ENCODE measurements at places on chromosomes 16 and 17.

DNA sequence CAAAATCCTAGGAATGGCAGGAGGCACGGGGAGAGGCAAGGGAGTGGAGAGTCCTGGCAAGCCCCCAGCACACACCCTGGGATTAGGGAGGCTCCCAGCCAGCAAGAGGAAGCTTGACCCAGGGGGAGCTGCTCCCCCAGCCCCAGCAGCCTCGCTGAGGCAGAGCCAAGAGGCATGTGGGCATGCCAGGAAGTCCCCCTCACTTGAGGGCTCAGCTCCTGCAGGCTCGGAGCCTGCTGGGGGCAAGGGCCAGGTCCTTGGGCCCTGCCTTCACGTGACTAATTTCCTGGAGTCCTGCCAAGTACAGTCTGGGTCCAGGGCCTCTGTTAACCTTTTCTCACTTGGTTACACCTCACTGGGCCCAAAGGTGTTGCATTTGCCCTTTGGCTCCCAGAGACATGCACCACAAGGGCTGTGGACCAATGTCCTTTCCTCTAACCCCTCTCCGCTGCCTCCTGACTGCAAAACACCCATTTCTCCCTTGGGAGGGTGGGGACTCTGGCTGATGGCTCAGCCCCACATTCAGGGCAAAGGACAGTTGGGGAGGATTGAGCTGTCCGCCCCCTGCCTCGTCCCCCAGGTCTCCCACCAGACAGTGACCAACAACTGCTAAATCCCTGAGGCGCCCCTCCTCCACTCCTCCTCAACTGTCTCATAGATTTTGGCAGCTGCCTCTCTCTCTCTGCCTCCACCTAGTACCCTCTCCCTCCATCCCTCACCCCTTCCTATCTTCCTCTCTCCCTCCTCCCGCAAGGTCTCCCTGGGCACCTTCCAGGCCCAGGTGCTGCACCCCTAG is 4.4 kb upstream of the SLC47A2 start:
- H3K27me3 ChIP-seq, result no peaks in the 10 kb centered on the region
- DNase-seq, result no peak
- H3K36me3 ChIP-seq, result no peaks in the 10 kb centered on the region
- H3K4me3 ChIP-seq, result no peak overlapping the region
- no peak overlapping the region for H3K27ac ChIP-seq

DNA sequence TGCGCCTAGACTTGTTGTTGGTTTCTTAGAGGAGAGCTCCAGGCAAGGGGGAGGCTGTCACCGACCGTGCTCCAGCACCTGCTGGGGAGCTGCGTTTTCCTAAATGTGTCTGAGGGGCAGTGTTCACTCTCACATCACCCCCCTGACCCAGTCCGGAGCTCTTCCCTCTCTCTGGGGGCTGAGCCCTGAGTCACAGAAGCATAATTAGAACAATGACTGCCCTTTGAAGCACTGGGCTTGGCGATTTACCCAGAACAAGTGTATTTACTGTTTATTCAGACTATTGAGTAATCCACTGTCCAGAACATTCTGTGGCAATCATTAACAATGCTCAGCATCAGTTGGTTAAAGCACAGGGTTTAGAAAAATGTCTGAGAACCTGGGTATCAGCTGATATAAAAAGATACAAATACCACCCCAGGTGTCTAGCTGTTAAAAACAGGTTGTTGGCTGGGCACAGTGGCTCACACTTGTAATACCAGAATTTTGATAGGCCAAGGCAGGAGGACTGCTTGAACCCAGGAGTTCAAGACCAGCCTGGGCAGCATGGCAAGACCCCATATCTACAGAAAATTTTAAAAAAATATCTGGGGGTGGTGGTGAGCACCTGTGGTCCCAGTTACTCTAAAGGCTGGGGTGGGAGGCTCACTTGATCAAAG is 8.1 kb downstream of the CES4A start:
- H3K36me3 ChIP-seq, result no peaks in the 10 kb centered on the region
- H3K4me3 ChIP-seq, result no peak overlapping the region
- H3K27ac ChIP-seq, result no peak overlapping the region
- peaks cover 5% of the 10 kb centered on the region for H3K4me1 ChIP-seq
- no peak for DNase-seq

DNA sequence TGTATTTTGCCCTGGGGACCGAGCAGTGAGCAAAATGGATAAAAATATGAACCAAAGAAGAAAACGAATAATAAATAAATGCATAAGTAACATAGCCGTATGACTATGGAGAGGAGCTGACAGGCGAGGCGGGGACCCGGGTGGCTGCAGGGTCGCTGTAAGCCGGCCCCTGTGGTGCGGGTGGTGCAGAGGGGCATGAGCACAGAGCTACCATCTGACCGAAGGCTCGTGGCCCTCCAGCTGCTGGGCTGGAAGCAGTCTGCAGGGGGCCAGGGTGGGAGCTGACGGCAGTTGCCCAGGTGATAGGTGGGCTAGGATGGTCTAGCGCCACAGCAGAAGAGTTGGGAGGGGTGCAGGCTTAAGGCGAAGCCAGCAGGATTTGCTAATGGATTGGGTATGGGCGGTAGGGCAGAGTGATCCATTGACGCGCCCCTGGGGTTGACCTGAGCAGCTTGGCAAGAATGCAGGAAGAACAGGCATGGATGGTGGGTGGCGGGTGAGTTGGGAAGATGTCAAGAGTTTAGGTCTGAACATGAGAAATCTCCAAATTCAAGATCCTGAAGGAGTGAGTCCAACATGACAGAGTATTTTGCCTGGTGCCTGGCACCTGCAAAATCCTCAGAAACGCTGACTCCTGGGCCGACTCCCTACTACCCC is 228.0 kb downstream of the FOXL1 start:
- no peak for DNase-seq
- H3K27me3 ChIP-seq, result peaks cover 21% of the 10 kb centered on the region
- no peaks in the 10 kb centered on the region for H3K36me3 ChIP-seq
- H3K4me3 ChIP-seq, result no peak overlapping the region

- no peaks in the 10 kb centered on the region for H3K27me3 ChIP-seq
- H3K27ac ChIP-seq, result no peak overlapping the region
- no peak for DNase-seq
- H3K4me3 ChIP-seq, result no peak overlapping the region
- H3K4me1 ChIP-seq, result no peaks in the 10 kb centered on the region
Measured at GRCh38 chr16:47697826-47698225, 236.7 kb downstream of the PHKB start.

GRCh38 chr16:78732696-78733095 is 633.2 kb downstream of the WWOX start:
- no peaks in the 10 kb centered on the region for H3K27me3 ChIP-seq
- H3K36me3 ChIP-seq, result no peaks in the 10 kb centered on the region
- no peak overlapping the region for H3K27ac ChIP-seq
- no peaks in the 10 kb centered on the region for H3K4me1 ChIP-seq
- H3K4me3 ChIP-seq, result no peak overlapping the region

DNA sequence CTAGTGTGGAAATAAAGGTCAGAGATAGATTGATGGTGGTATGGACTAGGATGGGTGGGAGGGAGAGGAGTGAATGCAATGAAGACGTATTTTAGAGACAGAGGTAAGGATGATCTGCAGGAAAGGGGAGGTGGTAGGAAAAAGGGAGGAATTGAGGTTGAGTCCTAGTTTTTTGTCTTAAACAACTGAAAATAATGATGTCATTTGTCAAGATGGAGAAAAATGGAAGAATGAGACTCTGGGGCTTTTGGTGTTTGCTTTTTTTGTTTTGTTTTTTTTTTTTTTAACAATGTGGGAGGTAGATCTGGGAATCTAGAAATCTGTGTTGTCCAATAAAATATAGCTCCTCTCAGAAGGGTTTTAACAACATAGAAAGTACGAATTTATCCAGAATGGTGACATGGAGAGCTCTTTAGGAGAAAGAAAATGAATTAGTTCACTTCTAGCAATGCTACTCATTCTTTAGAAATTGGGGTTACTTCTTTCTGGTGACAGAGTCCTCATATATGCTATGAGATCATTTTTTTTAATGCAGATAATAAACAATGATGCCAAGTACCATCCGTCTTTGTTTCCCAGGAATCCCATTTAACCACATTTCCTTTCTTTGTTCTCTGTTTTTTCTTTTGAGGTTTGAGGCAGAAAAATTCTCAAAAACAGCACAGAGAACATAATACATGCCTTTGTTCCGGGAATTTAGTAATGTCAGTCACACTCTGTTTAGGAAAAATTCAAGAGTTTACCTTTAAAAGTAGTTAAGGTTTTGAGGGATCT is 225.3 kb upstream of the COX10 start:
- H3K4me3 ChIP-seq, result no peak overlapping the region
- DNase-seq, result no peak
- H3K27me3 ChIP-seq, result no peaks in the 10 kb centered on the region
- peaks cover 2% of the 10 kb centered on the region for H3K36me3 ChIP-seq
- no peak overlapping the region for H3K27ac ChIP-seq
- no peaks in the 10 kb centered on the region for H3K4me1 ChIP-seq

DNA sequence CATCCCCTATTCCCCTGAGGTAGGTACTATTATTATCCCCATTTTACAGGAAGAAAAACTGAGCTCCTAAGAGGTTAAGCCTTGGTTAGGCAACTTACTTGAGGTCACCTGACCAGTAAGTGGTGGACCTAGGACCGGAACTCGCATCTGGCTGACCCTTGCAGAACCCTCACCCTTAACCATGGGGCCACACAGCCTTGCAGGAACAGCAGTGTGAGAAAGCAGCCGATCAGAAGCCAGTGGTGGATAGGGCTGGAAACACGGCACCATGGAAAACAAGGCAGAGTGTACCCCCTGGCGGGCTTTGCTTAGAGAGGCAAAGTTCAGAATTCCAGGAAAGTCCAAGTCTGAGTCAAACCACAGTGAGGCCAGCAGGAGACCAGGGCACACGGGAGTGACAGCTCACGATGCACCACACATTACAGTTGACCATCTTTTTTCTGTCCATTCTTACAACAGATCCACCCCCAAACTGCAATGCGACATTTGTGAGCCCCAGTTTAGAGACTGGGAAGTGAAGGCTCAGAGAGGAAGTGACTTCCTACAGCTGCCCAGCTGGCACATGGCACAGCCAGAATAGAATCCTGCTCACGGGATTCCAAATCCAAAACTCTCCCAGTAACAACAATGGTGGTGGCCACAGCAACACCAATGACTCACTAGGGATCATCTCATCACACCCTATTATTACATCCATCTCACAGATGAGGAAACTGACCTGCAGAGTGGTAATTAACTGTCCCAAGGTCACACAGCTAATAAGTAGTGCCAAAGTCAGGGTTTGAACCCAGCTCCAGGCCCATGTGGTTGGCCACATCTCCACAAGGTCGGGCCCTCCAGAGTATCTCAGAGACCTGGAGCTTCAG is 20.3 kb downstream of the KIFC3 start:
- H3K4me3 ChIP-seq, result no peak overlapping the region
- H3K36me3 ChIP-seq, result no peaks in the 10 kb centered on the region
- H3K27ac ChIP-seq, result no peak overlapping the region
- no peaks in the 10 kb centered on the region for H3K27me3 ChIP-seq
- no peaks in the 10 kb centered on the region for H3K4me1 ChIP-seq

DNA sequence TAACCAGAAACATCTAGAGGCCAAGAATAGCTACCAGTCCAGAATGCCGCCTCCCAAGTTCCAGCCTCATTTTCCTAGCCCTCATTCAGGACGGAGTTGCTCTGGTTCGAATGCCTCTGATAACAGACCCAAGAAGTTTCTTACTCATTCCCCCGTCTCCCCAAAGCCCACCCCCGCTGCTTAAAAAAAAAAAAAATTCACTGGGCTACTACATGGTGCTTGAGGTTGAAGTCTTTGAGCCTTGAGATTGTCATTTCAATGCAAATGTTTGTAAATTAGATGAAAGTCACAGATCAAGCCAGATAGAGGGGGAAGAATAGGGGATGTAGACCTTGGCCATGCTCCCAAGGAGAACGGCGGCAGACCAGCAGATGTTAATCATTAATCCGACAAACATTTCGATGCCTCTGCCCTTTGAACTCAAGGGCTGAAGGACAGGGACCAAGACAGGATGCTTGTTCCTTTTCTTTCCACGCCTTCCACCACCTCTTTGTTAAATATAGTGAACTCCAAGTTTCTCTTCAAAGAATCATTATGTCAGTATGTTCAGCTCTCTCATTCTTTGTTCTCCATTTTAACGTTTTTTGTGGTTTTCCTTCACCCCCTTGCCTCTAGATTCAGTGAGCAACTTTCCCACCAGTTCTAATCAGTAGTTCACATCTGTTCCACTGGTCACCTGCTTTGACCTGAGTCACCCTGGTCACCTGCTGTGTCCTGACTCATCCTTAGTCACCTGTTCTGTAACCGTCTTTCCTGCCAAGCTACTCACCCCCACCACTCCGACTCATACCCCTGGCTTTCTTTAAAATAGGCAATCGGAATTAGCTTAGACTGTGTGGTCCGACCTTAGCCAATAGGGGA is 190.3 kb downstream of the CPPED1 start:
- no peaks in the 10 kb centered on the region for H3K36me3 ChIP-seq
- H3K4me1 ChIP-seq, result peaks cover 19% of the 10 kb centered on the region
- H3K27me3 ChIP-seq, result peaks cover 18% of the 10 kb centered on the region
- no peak for DNase-seq
- H3K27ac ChIP-seq, result no peak overlapping the region

GRCh38 chr17:38556239-38556638 is 49.5 kb downstream of the SRCIN1 start:
- no peak overlapping the region for H3K27ac ChIP-seq
- DNase-seq, result no peak
- H3K36me3 ChIP-seq, result no peaks in the 10 kb centered on the region
- H3K4me1 ChIP-seq, result peaks cover 22% of the 10 kb centered on the region

DNA sequence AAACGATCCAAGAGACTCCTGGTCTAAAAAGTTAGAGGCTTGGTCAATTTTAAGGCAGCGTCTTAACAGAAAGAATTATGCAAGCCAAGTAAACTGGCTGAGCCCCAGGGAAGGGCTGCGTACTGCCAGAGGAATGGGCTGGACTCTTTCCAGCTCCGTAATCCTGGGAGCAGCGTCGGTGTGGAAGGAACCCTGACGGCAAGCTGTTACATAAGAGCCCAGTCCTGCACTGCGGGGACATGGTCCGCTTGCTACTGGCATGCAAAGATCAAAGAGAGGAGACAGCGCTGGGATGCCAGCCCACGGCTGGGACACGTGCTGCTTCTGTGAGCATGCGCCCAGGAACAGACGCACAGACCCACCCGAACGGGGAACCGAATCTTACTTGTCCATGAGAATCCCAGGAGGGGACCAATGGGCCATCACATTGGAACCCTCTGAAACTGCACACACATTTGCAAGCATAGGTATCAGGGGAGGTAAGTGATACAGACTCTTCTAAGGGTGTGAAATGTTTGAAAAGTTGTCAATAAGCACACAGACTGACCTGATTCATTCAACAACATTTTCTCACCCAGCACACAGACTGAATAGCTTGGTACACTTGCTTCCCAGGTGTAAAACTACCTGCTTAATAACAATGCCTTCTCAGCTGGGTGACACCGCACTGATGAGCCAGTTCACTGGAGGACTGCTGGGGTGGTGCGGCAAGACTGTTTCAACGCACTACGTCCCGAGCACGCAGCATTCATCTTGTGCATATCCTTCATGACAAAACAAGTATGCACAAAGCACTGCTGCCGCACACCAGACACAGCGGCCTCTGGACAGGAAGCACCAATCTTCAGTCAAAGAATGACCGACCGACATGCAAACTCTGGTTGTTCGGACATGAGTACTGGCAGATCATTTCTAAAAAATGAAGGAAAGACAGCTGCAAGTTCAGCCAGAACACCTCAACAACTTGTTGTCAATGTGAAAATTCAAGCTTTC is 94.9 kb downstream of the ANKRD11 start:
- DNase-seq, result no peak
- H3K36me3 ChIP-seq, result peaks cover 19% of the 10 kb centered on the region
- H3K4me3 ChIP-seq, result no peak overlapping the region
- peaks cover 27% of the 10 kb centered on the region for H3K4me1 ChIP-seq
- H3K27me3 ChIP-seq, result no peaks in the 10 kb centered on the region
- peak overlapping the region; percentile 7 for H3K27ac ChIP-seq
